ENCODE measurements at places on chromosomes 4 and X. TPM values are rescaled to one million over a fixed set of nuclear protein-coding genes. Genes with fewer than 3 reads are reported as not detected.
A peak's percentile ranks its signal among the peaks of the same experiment; 100 is the strongest.

DNA sequence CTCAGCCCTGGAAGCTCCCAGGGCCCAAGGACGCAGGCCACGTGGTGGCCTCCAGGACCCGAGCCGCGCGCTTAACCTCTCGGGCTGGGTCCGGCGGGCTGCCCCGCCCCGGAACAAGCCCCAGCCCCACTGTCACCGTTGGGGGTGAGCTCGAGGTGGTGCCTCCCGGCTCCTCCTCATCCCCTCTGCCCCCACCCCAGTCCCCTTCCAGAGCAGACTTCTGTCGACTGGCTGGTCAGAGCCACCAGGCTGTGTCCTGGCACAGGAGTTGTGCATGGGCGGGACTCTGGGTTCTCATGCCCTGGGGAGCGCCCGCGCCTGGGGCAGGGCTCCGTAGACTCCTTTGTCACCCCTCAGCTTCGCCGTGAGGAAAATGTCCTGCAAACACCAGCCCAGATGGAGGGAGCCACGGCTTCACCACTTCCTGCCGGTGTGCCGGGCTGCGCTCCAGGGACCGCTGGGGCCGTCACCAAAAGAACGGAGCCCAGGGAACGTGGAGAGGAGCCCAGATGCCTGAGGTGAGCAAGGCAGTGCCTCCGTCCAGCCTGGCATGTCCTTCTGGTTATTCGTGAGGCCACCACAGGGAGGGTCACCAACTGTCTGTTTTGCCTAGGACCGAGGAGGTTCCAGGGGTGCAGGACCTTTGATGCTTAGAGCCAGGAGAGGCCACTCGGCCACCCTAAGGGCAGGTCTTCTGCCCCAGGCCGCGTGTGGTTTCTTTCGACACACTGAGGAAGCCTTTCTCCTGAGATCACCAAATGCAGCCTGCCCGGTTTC, 7.1 kb upstream of the RGS12 start:
- peaks cover 2% of the 10 kb centered on the region for H3K27me3 ChIP-seq
- no peaks in the 10 kb centered on the region for H3K36me3 ChIP-seq
- no peak overlapping the region for H3K27ac ChIP-seq
- no peaks in the 10 kb centered on the region for H3K4me1 ChIP-seq
- H3K4me3 ChIP-seq = no peak overlapping the region
- no peak for DNase-seq

DNA sequence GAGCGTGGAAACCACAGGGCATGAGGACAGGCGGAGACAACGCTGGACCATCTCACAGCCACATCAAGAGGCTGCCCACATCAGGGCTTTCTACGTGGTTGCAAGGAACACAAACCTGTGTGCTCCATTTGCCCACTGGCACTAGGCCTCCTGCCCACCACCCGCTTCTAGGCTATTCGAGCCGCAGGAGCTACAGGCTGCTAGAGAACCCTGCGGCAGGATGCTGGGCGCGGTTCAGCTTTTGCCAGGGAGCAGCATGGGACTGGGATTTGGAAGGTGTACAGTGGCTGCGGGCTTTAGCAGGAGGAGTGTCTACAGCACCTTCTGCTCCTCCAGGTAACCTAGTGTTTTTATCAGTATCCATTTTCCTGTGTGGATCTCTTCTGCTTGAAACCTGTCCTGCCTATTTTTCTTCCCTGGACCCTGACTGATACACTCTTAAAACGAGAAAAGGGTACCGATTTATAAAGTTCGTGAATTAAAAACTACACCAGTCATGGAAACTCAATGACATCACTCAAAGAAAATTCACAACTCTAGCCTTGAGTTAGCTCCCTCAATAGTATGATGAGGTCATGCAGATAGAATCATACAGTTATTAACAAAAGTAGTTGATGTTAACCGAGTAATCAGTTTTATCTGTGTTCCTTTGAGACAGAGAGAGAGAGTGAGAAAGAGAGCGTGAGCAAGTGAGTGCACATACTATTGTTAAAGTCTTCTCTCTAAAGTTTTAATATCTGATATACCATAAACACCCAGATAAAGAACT, 12.8 kb downstream of the NOP14 start:
- H3K27ac ChIP-seq = no peak overlapping the region
- peaks cover 25% of the 10 kb centered on the region for H3K36me3 ChIP-seq

Gene KCND1
- 1.3 TPM for total RNA-seq

Gene ZNF711
- total RNA-seq = 5.2 TPM

Gene GLRA2
- total RNA-seq = not detected

GRCh38 chr4:5780831-5781480, 70.0 kb downstream of the EVC start:
- DNase-seq = no peak
- no peaks in the 10 kb centered on the region for H3K27me3 ChIP-seq
- H3K36me3 ChIP-seq = peaks cover 16% of the 10 kb centered on the region
- no peak overlapping the region for H3K4me3 ChIP-seq
- peaks cover 3% of the 10 kb centered on the region for H3K4me1 ChIP-seq
- H3K27ac ChIP-seq = no peak overlapping the region

Gene ITGB1BP2
- total RNA-seq = 4.6 TPM

Gene GASK1B
- 238 TPM for total RNA-seq

GRCh38 chr4:38914854-38915253, 47.2 kb downstream of the FAM114A1 start:
- H3K27me3 ChIP-seq = no peaks in the 10 kb centered on the region
- H3K4me1 ChIP-seq = no peaks in the 10 kb centered on the region
- no peak overlapping the region for H3K27ac ChIP-seq
- peaks cover 34% of the 10 kb centered on the region for H3K36me3 ChIP-seq
- no peak overlapping the region for H3K4me3 ChIP-seq

DNA sequence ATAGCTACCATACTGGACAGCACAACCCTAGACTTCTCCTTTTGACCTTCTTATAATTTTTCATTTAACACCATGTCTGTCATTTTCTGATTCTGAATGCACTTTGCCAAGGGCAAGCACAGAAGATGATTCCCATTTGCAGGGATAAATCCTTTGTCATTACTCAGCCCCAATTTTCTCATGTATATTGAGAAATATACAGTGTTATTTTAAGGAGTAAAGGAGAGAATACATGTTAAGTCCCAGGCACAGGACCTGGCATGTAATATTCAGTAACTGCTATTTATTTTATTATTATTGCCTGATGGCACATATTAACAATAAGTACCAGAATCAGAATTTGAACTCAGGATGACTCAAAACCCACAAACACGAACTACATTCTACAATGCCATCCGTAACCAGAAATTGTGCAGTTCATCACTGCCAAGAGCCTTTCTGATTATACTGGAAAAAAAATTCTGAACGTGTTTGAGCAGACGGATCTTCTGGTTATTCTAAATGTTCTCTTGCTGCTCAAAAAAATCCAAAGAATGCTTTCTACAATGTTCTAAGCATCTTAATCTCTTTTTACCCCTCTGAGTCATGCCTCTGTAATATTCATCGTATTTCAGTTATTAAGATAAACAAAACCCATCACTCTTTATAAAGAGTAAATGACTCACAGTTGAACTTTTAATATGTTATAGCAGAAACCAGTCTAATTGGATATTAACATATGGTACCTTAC, 170.0 kb downstream of the MID1 start:
- DNase-seq = peak; percentile 28
- peaks cover 2% of the 10 kb centered on the region for H3K36me3 ChIP-seq
- peak overlapping the region; percentile 48 for H3K27ac ChIP-seq
- no peak overlapping the region for H3K4me3 ChIP-seq
- H3K27me3 ChIP-seq = no peaks in the 10 kb centered on the region

DNA sequence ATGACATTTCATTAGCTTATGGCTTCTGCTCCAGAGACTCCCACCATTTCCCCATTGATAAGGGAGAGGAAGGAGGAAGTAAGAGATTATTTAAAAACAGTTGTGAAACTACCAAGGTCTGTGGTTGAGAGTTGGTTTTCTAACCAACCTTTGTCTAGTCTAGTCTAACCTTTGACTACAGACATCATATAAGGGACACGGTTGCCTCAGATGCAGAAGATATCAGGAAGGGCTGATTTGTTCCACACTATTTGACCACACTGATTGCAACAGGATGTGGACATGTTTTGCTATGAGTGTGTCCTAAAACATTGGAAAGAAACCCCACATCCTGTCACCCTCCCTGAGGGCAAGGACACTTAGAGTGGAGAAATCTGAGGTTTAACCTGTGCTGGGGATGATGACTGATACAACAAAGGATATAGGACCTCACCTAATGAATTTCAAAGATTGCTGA, 53.0 kb downstream of the COQ2 start:
- no peak overlapping the region for H3K4me3 ChIP-seq
- H3K27me3 ChIP-seq = no peaks in the 10 kb centered on the region
- H3K4me1 ChIP-seq = no peaks in the 10 kb centered on the region
- no peak overlapping the region for H3K27ac ChIP-seq
- DNase-seq = no peak
- H3K36me3 ChIP-seq = no peaks in the 10 kb centered on the region

Gene GPR119
- not detected for total RNA-seq

GRCh38 chr4:122364700-122365404, 14.0 kb upstream of the ADAD1 start:
- no peaks in the 10 kb centered on the region for H3K27me3 ChIP-seq
- no peak for DNase-seq
- H3K36me3 ChIP-seq = no peaks in the 10 kb centered on the region
- no peaks in the 10 kb centered on the region for H3K4me1 ChIP-seq

Gene TMEM164
- total RNA-seq = 25.1 TPM

- no peaks in the 10 kb centered on the region for H3K36me3 ChIP-seq
- DNase-seq = peak; percentile 6
- no peaks in the 10 kb centered on the region for H3K27me3 ChIP-seq
- H3K4me1 ChIP-seq = peaks cover 3% of the 10 kb centered on the region
Measured at GRCh38 chrX:49919617-49920016, 2.8 kb upstream of the CLCN5 start.

Gene PLS3
- 329 TPM for total RNA-seq

GRCh38 chrX:123603491-123603890, 129.4 kb downstream of the THOC2 start:
- H3K27me3 ChIP-seq = no peaks in the 10 kb centered on the region
- no peak for DNase-seq
- H3K4me3 ChIP-seq = no peak overlapping the region
- no peaks in the 10 kb centered on the region for H3K4me1 ChIP-seq
- no peaks in the 10 kb centered on the region for H3K36me3 ChIP-seq

DNA sequence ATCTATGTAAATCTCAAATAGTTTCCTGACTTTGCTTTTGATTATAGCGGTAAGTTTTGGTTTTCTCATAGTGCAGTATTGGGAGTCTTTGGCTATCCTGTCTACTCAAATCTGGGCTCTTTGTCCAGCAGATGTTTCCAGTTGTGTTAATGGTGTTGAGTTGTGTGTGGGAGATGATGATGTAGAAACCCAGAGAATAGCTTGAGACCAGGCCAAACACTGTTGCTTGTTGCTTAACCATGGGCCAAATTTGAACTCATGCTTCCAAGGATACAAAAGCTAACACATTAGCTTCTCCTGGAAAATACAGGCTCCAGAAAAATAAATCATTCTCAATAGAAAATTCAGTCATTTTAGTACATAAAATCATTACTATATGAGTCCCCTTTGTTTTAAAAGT, 82.6 kb upstream of the GYPA start:
- H3K27ac ChIP-seq = no peak overlapping the region
- DNase-seq = no peak
- no peaks in the 10 kb centered on the region for H3K4me1 ChIP-seq
- H3K27me3 ChIP-seq = no peaks in the 10 kb centered on the region

DNA sequence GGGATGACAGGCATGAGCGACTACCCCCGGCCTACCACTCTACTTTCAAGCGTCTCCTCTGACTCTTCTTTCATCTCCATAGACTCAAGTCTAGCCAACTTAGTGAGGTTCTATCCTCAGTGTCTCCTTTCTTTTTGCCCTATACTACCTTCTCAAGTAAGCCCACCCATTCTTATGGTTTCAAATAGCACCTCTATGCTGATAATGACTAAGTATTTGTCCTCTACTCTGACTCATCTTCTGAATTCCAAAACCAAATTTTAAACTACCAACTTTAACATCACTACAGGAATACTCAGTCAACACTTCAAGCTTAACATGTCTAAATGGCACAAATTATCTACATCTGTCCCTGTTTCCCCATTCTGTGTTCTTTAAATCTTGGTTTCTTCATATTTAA, 47.8 kb downstream of the ELF2 start:
- no peaks in the 10 kb centered on the region for H3K4me1 ChIP-seq
- no peak overlapping the region for H3K4me3 ChIP-seq
- no peak overlapping the region for H3K27ac ChIP-seq
- H3K27me3 ChIP-seq = no peaks in the 10 kb centered on the region
- no peak for DNase-seq
- H3K36me3 ChIP-seq = no peaks in the 10 kb centered on the region

DNA sequence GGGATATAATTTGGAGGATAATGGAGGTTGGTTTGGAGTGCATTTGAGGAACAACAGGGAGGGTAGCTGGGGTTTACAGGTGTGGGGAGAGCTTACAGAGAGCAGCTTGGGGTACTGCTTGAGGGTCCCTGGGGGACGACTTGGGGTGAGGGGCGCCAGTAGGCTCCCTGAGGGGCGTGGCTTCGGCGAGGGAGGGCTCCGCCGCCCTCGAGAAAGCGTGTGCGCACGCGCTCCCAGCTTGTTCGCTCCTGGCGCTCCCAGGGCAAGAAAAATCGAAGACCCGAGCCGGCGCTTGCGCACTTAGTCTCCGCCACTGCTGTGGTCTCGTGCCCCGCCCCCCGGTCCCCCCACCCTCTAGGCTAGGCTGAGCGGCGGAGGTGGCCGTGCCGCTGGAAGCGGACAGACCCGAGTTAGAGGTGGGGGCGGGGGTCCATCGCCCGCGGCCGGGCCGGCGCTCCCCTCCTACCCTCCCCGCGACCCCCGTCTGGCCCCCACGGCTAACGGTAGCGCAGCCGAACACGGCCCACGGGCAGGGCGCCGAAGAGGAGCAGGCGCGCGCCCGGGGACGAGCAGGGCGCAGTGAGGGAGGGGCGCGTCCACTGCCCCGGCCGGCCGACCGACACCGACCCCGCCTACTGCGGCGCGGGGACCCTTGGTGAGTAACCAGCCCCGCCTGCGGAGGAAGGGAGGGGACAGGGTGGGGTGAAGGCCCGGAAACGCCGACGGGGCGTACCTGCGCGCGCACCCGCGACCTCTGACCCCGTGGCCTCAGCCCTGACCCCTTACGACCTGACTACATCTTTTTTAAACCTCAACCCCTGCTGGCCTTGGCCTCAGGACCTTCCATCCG, 5.4 kb upstream of the CCDC120 start:
- no peak overlapping the region for H3K27ac ChIP-seq
- DNase-seq = peak; percentile 67
- H3K27me3 ChIP-seq = no peaks in the 10 kb centered on the region
- peak overlapping the region; percentile 54 for H3K4me3 ChIP-seq
- peaks cover 8% of the 10 kb centered on the region for H3K4me1 ChIP-seq

Gene POLN
- 4.2 TPM for total RNA-seq

GRCh38 chr4:6419452-6420028, 52.9 kb downstream of the PPP2R2C start:
- no peak for DNase-seq
- H3K4me3 ChIP-seq = no peak overlapping the region
- no peaks in the 10 kb centered on the region for H3K36me3 ChIP-seq
- no peak overlapping the region for H3K27ac ChIP-seq
- H3K4me1 ChIP-seq = no peaks in the 10 kb centered on the region

Gene HSFX2
- total RNA-seq = 0.55 TPM

- H3K27me3 ChIP-seq = no peaks in the 10 kb centered on the region
- H3K4me1 ChIP-seq = no peaks in the 10 kb centered on the region
- no peak overlapping the region for H3K27ac ChIP-seq
- no peak for DNase-seq
Measured at GRCh38 chr4:137651128-137651527, 118.8 kb upstream of the PCDH18 start.

Gene RAB33A
- 0.91 TPM for total RNA-seq
